ENCODE measurements at places on chromosomes 6 and 20.

- DNase-seq = no peak
Observed at GRCh38 chr20:51799401-51799860, 2.9 kb downstream of the SALL4 start.

GRCh38 chr6:142781129-142781528 lies 163.8 kb downstream of the HIVEP2 start:
- DNase-seq = no peak

GRCh38 chr6:9461188-9461587 lies 953.7 kb downstream of the TFAP2A start:
- DNase-seq = no peak

GRCh38 chr6:161181121-161181520 lies 92.7 kb downstream of the AGPAT4 start:
- DNase-seq = no peak

DNA sequence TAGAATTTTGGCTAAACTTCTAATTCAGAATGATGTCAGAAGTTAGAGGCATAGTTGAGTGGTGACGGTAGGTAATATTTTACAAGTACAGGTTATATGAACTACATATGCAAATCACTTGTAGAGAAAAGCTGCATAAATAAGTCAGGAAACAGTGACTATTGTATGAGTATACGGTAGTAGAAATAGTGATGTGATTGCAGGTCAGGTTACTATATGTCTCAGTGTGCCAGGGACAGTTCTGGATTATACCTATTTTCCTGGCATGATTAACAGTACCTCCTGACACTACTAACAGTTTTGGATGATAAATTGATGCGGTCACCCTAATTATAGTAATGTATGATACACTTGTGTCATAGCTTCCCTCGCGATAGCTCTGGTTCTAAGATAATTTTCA lies 9.2 kb downstream of the DNAH8 start:
- DNase-seq = no peak

DNA sequence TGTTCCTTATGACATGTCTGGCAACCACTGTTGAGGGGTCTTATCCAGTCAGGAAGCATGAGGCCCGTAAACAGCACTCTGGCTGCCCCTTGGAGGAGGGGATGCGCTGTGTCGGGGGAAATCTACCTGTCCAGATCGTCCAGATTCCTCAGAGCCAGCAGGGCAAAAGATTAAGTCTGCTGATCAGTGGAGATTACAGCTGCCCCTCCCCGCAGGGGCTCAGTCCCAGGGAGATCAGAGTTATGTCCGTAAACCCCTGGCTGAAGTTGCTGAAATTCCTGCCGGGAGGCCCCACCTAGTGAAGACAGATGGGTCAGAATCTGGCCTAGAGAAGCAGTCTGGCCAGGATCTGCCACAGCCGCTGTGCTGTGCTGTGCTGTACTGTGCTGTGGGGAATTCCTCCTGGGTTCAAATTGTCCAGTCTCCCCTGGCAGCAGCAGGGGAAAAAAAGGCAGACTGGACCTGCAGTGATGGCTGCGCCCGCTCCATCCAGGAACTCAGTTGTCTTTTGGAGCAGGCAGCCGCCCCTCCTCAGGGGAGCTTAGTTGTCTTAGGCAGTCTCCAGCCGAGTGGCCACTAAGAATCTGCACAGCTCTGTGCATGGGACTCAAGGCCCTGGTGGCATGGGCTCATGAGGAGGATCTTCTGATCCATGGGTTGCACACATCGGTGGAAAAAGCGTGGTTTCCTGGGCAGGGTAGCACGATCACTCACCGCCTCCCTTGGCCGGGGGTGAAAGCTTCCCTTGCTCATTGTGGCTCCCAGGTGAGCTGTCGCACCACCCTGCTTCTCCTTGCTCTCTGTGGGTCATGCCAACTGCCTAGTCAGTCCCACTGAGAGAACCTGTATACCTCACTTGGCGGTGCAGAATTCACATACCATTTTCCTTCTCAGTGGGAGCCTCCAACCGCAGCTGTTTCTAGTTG lies 1368.8 kb upstream of the ADGRB3 start:
- DNase-seq = no peak

DNA sequence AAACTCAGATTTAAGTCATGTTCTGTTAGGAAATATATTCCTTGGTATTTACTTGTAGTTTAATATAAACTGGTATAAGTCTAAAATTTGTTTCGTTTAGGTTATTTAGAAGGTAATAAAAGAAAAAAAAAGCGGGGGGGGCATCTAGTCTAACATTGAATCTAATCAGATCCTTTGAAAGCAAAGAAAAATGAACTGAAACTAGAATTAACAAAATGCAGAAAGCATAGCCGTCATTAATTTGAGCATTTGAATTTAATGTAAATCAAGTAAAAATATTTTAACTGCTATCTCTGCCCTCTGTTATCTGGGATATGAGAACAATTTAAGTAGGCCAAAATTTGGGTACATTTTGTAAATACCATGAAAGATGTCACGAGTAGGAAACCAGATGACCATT lies 54.1 kb downstream of the SNX9 start:
- no peak for DNase-seq

GRCh38 chr6:33665957-33666356 lies 44.8 kb downstream of the ITPR3 start:
- no peak for DNase-seq

- no peak for DNase-seq
Observed at GRCh38 chr6:24385536-24386269, 17.0 kb upstream of the MRS2 start.

DNA sequence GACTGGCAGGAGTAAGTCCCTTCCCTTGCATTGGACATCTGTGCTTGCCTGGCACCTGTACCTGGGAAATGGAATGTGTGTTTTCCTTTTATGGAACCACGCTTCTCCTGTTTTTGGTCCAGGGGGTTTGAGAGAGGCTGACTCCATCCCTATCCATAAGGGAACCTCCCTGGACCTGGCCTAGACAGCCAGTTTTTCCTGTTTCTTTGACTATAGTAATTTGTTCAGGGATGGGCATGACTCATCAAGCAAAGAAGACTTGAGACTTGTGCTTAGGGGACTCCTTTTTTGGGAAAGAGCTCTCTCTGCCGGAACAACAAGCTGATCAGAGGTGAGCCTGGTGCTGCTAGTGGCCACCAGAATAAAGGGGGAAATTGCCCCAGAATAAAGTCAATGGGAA lies 393.8 kb downstream of the CDH26 start:
- no peak for DNase-seq

DNA sequence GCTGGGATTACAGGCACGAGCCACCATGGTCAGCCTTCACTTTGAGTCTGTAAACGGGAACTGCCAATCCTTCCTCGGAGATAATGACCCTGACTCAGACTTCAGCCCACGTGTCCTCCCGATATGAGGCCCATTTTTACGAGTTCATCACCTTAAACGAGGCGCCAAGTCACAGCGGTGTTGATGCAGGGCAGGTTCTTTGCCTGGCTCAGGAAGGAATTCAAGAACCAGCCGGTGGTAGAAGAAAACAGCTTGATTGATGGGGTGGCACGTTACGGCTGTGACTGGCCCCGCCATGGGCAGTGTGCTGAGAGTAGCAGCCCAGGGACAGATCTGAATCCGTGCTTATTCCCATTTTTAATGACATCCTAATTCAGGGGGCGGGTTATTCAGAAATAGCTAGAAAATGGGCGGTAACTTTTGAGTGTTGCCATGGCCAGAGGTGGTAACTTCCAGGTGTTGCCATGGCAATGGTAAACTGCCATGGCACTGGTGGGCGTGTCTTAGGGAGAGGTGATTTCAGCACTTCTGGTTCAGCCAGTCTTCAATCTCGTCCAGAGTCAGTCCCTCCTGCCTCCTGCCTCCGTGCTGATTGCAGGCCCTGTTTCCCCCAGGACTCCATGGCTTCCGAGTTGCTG lies 9.1 kb upstream of the MAP1LC3A start:
- no peak for DNase-seq

GRCh38 chr6:134436281-134436815 lies 118.4 kb upstream of the SGK1 start:
- DNase-seq = peak; percentile 33

- DNase-seq = no peak
Observed at GRCh38 chr6:92043777-92044176, 1375.6 kb downstream of the EPHA7 start.

DNA sequence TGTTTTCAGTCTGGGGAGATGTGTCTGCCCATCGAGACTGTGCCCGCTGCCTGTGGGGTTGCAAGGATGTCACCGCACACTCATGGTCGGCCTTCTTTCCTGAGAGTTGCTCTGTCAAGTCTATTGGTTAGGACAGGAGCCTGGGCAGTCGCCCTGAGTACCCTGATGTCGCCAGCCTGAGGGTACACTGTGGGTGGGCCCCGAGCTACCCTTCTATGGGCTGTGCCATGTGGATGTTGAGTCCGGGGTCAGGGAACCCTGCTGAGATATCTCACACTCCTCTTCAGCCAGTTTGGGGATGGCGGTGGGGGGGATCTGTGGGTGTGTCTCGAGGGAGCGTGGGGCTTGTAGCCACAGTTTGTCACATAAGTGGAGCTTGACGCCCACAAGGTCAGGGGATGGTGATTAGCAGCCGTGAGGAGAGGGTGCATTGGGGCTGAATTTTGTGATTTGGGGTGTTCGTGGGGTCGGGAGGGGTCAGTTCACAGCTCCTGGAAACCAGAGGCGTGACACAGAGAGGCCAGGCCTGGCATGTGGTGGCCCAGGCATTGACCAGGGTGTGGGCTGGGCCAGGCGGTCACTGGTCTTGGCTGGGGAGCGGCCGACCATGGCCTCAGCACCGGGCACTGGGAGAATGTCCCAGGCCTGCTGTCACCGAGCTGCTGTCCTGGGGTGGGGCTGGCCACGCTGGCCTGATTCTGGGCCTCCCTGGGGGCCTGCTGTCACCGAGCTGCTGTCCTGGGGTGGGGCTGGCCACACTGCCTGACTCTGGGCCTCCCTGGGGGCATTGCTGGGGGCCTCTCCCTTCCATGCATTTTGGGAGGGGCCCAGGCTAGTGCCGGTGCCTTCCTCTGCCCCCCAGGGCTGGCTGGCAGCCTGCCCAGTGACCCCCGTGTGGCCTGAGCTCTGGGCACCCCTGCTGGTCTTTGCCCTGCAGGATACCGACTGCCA lies 1.6 kb upstream of the NPBWR2 start:
- no peak for DNase-seq

DNA sequence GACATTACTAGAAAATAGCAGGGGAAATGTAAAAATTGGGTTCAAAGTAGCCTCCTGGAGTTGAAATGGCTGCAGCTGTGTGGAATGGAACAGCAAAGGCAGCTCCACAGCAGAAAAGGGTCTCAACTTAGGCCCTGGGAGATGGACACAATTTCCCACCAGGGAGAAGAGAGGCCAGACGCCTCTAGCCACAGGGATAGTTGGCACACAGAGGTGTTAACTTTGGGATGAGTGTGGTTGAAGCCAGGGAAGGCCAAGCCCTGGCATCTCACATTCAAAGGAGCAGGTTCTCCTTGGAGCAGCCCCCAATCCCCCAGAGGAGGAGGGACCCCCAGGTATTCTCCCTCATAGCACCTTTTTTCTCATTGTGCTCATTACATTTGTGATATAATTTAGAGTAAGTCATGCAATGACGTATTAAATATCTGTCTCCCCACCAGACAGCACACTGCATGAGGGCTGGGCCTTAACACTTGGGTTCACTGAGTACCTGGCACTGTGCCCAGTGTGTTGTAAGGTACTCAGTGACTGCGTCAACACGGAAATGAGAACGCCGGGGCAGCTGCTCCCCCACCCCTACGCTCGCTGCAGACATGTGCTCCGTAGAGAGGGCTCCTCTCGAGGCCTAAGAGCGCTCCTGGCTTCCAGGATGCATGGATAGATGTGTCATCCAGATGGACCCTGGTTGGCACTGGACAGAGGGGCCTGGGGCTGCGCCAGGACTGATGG lies 76.0 kb upstream of the CD93 start:
- no peak for DNase-seq

- no peak for DNase-seq
Observed at GRCh38 chr6:1913577-1913976, 303.9 kb downstream of the FOXC1 start.

DNA sequence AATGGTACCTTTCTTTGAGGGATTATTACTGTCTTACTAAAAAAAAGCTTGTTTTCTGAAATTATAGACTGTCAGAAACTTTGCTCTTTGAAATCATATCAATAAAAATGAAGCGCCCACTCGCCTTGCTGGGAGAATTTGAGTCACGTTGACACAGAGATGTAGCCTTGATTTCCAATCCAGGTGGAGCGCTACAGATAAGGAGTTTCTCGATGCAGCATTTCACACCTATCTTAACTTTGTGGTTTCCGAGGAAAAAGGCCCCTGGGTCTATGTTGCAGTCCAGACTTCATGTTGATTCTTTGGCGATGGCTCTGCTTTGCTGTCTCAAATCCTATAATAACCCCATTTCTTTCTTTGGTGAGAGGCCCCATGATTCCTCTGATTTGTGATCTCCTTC lies 158.1 kb upstream of the ARG1 start:
- no peak for DNase-seq

DNA sequence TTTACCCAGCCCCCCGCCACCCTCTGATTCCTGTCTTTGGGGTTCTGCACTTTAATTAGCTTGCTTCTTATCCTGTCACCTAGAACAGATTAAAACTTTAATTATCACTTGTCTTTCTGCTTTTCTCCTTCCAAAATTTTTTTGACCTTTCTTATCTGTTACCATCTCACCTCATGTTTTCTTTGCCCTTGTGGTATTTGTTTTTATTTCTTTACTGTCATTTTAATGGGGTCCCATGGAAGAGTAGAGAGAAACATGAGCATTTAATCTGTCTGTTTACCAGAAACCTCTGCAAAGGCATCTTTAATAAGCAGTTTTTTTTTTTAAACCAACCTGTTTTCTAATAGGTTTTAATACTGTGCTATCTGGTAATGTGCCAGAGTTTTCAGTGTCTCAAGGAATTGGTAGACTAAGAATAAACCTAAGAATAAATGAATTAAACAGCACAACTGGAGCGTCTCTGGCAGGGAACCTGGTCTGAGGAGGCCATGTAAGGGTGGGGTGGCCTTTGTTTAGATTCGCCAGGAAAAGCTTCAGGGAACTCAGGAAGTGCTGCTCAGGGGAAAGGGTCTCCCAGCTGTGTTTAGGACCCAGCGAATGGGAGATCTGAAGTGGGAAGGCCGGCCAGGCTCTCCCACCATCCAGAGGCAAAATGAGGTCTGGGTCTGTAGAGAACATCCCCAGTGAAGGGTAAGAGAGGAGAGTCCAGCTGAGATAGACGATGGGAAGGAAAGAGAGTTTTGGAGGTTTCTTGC lies 69.8 kb downstream of the ARID1B start:
- DNase-seq = no peak

GRCh38 chr20:8974009-8974708 lies 94.7 kb upstream of the PLCB4 start:
- DNase-seq = no peak

- DNase-seq = no peak
Observed at GRCh38 chr20:6178537-6178936, 55.7 kb upstream of the FERMT1 start.

Data from 8988T (cell line).